ENCODE measurements at places on chromosomes 7 and 10.

GRCh38 chr10:73997461-73997786, 492 bp upstream of the VCL start:
- DNase-seq: no peak

DNA sequence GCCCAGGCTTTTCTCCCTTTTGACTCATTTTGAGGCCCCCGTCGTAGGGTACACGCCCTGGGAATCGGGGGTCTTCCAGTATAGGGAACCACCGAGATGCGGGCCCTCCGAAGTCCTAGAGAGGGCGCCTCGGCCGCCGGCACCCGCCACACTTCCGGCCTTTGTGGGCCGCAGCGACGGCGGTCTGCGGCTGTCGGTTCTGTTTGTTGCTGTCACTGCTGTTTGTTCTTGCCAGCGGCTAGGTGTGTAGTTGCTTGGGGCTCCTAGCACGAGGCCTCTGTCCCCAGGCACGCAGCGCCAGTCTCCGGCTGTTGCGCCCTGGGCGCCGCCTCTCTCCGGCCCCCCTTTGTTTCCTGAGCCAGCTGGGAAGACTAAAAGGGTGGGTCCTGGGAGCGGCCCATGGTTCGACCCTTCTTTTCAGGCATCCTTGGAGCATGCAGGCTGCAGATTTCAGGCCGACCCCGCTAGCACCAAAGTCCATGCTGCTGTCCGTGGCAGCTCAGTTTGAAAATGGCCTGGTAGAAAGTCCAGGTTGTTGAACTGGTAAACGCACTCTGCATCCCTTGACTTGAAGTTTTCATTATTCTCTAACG, 17.8 kb upstream of the ZKSCAN1 start:
- DNase-seq: peak; percentile 65

DNA sequence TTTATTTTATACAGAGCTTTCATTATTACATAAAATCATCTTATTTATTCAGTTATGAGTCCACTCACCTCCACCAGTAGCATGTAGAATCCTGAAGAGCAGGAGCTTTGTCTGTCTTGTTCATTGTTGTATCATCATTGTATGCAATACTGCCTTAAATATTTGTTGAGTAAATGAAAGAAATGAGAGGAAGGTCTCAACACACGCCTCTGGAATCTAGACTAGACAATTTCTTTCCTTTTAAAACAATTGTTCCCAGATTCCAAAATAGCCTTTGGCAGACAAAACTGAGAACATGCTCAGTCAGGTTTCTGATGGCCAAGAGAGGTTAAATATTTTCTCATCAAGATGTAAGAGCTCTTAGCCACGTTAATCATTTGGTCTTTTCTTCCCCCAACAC, 173.1 kb upstream of the AGR3 start:
- no peak for DNase-seq

DNA sequence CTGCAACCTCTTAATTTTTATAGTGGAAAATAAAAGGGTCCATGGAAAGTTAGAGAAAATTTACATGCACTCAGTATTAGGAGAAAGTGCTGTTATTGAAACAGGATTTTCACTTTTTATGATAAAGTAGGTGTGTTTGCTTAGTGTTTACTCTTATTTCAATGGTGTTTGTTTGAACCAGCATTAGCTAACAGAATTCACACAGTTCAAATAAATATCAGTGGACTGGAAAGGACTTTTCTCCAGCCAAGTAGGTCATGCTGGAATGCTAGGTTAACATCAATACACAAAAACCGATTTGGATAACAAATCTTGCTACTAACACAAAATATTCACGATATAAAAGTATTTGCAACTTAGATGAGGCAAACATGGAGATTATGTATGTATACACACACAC, 49.4 kb upstream of the BET1 start:
- no peak for DNase-seq

Data from activated effector memory CD4-positive, alpha-beta T cell treated with Interleukin-2 at 50 U/mL for 16 hours (primary cell).